ENCODE measurements at places on chromosomes 12 and 14.

DNA sequence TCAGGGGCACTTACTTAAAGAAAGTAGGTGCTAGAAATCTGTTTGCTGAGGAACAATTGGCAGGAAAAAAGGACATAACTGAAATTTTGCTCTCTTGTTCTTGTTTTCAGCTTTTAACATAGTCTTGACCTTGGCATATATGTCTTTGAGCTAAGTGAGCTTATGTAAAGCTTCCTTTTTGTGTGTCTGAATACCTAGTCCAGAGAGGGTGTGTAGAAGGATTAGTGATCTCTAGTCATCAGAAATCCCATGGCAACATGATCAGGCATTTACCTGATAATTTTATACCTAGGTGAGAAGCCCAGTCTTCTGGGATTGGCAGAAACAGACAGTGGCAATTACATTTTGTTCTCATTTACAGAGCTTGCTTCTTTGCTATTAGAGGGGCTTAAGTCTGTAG is 166.1 kb downstream of the SNAPC1 start:
- no peak for DNase-seq

DNA sequence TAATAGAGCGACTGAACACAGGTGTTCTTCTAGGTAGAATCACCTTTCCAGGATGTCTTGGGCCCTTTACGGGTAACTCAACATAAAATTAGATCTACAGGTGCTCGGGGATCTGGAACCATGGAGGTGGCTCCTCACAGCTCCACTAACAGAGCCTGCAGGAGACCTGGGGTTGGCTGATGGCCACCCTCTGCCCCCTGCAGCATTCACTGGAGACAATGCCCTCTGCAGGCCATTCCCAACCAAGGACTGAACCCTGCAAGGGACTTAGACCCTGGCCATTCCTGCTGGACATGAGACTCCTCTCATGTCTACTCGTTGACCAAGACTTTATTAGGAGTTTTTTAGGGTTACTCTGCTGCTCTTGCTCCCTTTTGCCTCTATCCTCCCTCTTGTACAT is 58.5 kb upstream of the PPP4R3A start:
- DNase-seq, result no peak

DNA sequence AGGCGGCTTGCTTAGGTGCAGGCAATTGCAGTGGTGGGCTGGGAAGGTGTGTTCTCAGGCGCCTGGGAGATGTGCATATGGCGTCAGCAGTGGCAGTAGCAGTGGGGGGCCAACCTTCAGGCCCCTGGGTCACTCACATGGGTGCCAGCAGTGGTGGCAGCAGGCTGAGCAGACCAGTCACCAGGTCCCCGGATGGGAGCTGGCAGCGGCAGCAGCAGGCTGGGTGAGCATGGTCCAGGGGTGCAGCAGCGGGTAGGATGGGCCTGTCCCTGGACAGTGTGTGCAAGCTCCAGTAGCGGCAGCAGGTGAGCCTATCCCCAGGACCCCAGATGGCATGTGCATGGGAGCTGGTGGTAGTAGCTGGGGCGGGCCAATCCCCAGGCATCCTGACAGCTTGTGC is 108.5 kb upstream of the TMEM260 start:
- no peak for DNase-seq

- DNase-seq, result no peak
Observed at GRCh38 chr12:127822809-127823411, 444.1 kb upstream of the TMEM132C start.

DNA sequence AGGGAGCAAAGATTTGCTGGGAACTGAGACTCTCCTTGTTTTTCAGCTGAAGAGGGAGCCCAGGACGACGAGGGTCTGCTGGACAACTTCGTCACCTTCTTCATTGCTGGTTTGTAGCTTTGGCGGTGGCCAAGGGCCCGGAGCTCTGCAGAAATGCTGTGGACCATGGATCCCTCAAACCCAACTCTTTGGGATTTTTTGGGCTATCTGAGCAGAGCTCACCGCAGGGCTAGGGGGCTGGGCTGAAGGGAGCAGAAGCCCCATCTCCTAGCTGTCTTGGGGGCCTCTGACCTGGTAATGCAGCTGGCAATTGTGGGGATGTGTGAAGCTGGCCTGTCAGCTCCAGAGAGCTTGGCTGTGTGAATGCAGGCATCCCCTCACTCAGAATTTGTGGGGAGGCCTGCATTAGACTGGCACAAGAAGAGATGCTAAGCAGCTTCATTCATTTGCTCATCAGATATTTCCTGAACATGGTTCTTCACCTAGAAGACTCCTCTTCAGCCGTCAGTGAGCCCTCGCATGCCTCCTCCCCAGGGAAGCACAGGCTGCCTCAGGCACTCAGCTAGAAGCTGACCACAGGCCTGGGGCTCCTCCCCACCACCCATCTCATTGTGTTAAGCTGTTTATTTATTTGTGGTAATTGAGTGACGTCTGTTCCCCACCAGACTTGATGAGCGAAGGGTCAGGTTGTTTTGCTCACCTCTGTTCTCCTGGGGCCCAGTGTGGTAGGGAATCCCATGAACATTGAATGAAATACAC is 32.2 kb downstream of the CYP46A1 start:
- DNase-seq, result no peak

DNA sequence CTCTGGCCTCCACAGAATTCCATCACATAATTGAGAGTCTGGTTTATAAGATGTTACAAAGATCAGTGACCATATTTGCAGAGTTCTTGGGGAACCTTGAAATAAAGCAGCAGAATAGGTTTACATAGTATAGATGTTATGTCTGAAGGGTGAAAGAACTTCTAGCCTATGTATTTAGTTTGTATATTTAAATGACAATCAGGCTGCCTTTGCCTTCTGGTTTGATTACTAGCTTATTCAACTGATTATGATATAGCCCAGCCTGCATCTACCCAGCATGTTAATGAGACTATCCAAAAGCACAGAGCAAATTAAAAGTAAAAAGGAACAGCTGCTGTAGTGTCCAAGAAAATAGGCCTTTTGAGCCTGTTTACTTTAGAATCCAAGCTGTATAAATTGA is 85.3 kb downstream of the APAF1 start:
- DNase-seq, result no peak

GRCh38 chr14:38171197-38171596 is 36.5 kb upstream of the SSTR1 start:
- DNase-seq, result peak; percentile 10

DNA sequence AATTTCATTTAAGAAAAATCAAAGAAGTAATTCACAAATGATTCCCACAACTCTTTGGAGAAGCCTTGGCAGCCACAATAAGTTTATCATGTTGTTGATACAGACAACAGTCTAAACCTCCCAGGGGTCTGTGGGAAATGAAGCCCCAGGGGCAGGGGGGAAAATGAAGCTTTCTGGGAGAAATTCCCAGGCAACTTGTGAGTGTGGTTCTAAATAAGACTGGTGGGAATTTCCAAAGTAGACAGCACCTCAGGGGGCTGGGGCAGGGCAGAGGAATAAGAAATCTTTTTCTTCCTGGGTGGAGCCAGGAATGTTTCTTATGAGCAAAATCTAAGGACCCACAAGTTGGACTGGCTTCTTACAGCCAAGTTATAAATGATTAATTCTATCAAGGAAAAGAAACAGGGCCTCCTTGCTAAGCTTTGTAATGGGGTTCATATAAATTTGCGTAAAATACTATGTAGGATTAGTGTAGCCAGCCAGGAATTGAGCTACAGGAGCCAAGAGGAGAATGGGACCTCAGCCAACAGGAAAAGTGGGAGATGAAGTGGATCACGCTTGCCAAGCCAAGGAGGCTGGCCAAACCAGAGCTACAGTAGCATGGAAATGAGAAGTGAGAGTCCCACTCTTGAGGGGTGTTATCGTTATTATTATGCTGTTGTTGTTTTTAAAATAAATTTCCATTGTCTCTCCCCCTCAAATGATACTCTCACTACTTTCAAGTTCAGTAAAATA is 182.9 kb upstream of the FAR2 start:
- DNase-seq, result no peak

- no peak for DNase-seq
Observed at GRCh38 chr12:43806737-43807072, 588 bp upstream of the TWF1 start.

GRCh38 chr14:94593749-94594431 is 12.7 kb downstream of the SERPINA5 start:
- no peak for DNase-seq

DNA sequence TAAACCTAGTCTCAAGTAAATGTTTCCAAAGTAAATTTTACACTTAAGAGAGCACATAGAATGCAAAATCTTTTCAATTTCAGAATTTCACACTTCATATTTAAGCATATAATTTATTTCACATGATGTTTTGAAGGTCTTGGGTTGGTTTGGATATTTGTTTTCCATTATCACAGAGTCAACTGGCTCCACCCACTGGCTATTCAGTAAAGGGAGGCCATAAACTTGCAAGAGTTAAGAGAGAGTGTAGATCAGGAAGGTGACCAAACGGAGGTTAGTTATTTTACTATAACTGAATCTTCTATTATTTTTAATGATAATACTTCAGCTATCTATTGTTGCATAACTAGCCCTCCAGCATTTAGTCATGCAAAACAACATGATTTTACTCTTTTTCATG is 6.2 kb upstream of the CPNE8 start:
- DNase-seq, result no peak

GRCh38 chr12:85423947-85424346 is 143.9 kb downstream of the ALX1 start:
- no peak for DNase-seq

GRCh38 chr12:65968359-65968758 is 144.1 kb downstream of the HMGA2 start:
- DNase-seq, result no peak

GRCh38 chr14:48125654-48126053 is 450.2 kb upstream of the MDGA2 start:
- DNase-seq, result no peak

- no peak for DNase-seq
Observed at GRCh38 chr12:802242-803120, 50.1 kb downstream of the WNK1 start.

DNA sequence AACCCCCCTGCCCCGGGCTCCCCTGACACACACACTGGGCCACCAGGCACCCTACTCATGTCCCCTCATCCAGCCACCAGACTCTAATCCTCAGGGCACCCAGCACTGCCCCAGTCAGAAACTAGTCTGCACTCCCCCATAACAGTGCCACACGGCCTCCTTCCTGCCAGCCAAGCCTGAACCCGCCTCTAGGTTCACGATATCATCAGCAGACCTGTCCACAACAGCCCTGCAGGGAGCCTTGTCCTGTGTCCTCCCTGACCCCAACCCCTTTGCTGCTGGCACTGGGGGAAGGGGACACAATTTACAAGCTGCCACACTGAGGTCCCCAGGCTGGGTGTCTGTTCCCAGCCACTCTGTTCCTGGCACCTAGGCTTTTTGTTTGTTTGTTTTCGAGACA is 33.6 kb downstream of the LTBP2 start:
- no peak for DNase-seq

DNA sequence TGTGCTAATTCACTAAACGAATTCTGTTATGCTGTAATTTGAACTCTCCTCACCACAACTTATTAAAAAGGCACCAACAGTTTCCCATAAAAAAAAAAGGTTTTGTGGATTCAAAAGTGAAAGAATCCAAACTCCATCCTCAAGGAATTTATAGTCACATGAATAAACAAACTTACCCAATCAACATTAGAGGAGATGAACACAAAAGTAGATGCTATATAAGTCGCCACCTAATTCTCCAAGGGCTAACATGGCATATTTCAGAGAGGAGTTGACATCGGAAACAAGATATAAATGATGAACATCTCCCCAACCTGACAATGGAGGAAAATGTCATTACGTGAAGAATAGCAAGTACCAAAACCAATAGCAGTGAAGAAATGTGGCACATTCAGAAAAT is 265.5 kb upstream of the PRKD1 start:
- no peak for DNase-seq

- no peak for DNase-seq
Observed at GRCh38 chr12:111589601-111590000, 9.5 kb downstream of the ATXN2 start.

DNA sequence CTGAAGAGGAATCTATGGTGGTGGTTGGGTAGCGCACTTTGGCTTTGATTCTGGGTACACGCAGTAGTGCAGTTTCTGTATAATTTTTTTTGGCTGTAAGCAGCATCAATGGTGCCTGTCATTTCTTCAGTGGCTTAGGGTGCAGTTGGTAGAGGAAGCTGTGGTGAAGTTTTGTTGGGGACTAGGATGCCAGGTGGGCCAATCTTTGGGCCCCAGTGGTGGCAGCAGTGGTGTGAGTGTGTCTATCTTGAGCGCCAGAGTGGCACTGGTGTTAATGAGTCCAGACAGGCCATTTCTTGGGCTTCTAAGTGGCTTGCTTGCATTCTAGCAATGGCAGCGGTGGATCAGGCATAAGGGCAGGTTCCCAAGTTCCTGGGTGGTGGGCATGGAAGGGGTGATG is 33.8 kb upstream of the CCND2 start:
- DNase-seq, result no peak

- peak; percentile 19 for DNase-seq
Observed at GRCh38 chr14:54606178-54606577, 39.2 kb downstream of the SAMD4A start.

DNA sequence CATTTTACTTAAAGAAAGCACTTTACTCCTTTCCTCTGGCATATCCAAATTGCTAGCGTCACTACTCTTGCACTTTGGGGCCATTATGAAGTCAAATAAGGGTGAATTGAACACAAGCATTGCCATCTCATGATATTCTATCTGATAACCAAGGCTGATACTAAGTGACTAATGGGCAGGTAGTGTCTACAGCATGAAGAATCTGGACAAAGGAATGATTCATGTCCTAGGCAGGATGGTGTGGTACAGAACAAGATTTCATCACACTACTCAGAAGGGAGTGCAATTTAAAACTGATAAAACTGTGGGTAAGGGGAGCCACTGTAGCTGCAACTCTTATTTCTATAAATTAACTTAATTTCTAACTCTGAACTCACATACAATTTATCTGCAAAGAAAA is 7.7 kb upstream of the SLC6A15 start:
- no peak for DNase-seq

DNA sequence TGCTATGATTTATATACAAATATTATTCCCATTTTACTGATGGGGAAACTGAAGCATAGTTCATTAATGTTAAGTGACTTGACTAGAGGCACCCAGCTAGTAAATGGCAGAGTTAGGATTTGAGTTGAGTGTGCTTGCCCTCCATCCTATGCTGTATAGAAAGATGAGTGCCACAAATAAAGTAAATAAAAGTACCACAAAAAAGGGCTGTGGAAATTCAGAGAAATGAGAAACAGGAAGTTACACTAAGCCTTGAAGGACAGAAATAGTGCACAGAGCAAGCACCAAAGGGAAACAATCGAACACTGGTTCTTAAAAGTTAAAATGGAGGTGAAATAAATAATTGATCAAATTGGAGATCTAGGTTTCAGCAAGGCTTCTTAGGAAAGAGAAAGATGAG is 9.2 kb upstream of the ABCD2 start:
- DNase-seq, result no peak

DNA sequence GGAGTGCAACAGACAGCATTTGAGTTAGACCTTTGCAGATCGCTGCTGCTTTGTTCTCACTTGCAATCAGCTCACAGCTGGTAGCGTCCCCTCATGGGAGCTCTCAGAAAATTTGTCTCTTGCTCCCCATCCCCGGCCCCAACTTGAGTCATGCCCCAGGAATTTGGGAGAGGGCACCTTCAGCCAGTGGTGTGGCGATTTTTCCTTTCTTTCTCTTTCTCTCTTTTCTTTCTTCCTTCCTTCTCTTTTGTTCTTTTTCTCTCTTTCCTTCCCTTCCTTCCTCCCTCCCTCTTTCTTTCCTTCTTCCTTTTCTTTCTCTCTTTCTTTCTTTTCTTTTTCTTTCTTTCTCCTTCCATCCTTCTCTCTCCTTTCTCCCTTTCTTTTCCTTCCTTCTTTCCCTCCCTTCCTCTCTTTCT is 34.2 kb upstream of the MAP1LC3B2 start:
- DNase-seq, result peak; percentile 36
